ENCODE measurements at places on chromosomes 16 and 17. TPM values are rescaled to one million over a fixed set of nuclear protein-coding genes. Genes with fewer than 3 reads are reported as not detected.

Gene ZNF597
- total RNA-seq, result 2.7 TPM

Gene SEPTIN1
- total RNA-seq, result 383 TPM

Gene ZMYND15
- total RNA-seq, result 0.07 TPM

Gene OSGIN1
- 0.48 TPM for total RNA-seq

Gene TNP2
- total RNA-seq, result not detected

Gene MRPL10
- total RNA-seq, result 46.9 TPM

Gene TAT
- total RNA-seq, result not detected

Gene CLEC18A
- 0.99 TPM for total RNA-seq

Gene HIC1
- total RNA-seq, result 31.0 TPM

Gene CTRL
- total RNA-seq, result 7.2 TPM

Gene CYBC1
- 324 TPM for total RNA-seq

Gene CD300LF
- total RNA-seq, result not detected

Gene SNAI3
- total RNA-seq, result 21.0 TPM

Gene ERN2
- not detected for total RNA-seq

Gene SHISA6
- not detected for total RNA-seq

Gene TBX2
- total RNA-seq, result not detected

Gene CDH13
- not detected for total RNA-seq

Gene MED13
- 52.5 TPM for total RNA-seq

Gene MYL11
- total RNA-seq, result not detected

Gene EVPLL
- not detected for total RNA-seq

Gene SEPTIN12
- total RNA-seq, result not detected
